ENCODE measurements at places on chromosomes 16 and 17.
A peak's percentile ranks its signal among the peaks of the same experiment; 100 is the strongest.

- DNase-seq: no peak
These were observed 9.2 kb upstream of the ACSF3 start for GRCh38 chr16:89084411-89084810.

- no peak for DNase-seq
These were observed 3.8 kb upstream of the GCSH start for GRCh38 chr16:81099958-81100357.

- peak; percentile 59 for DNase-seq
These were observed 76.7 kb downstream of the CHD9 start for GRCh38 chr16:53131363-53132071.

- DNase-seq: peak; percentile 50
These were observed 66.0 kb upstream of the ZNF423 start for GRCh38 chr16:49921791-49922456.

- DNase-seq: peak; percentile 96
These were observed 550 bp upstream of the RNF213 start for GRCh38 chr17:80260069-80260535.

DNA sequence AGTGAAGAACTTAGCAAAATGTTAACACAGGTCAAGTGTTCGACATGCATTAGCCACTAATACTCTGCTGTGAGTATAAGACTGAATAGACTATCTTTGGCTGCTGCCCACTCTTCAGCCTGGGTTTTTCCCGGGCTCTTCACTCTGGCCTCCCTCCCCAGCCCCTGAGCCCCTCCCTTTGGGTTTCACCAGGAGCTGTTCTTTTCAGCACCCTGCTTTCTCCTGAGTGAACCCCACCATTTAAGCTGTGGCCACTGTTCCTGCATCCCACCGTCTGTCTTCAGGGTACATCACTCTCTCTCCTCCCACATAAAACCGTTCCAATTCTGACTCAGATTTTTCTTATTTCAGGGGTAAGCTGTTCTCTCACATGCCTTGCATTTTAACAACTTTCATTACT is 92.0 kb upstream of the ASIC2 start:
- DNase-seq: no peak

DNA sequence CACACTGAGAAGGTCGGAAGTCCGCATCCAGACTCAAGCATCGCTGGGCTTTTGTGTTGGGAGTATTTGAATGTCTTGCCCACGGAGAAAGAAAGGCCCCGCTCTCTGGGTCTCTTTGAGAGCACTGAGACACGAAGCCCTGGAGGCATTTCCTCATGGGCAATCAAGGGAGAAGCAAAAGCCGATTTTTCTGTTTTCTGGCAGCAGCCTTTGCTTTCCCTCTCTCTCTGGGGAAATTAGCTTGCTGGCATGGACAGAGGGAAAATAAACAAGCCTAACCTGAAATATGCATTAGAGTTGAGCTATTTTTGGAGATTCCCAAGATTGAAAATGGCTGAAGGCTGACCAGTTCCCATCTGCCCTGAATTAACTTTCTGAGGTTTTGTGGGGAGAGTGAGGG is 238.7 kb downstream of the HAPSTR1 start:
- no peak for DNase-seq

DNA sequence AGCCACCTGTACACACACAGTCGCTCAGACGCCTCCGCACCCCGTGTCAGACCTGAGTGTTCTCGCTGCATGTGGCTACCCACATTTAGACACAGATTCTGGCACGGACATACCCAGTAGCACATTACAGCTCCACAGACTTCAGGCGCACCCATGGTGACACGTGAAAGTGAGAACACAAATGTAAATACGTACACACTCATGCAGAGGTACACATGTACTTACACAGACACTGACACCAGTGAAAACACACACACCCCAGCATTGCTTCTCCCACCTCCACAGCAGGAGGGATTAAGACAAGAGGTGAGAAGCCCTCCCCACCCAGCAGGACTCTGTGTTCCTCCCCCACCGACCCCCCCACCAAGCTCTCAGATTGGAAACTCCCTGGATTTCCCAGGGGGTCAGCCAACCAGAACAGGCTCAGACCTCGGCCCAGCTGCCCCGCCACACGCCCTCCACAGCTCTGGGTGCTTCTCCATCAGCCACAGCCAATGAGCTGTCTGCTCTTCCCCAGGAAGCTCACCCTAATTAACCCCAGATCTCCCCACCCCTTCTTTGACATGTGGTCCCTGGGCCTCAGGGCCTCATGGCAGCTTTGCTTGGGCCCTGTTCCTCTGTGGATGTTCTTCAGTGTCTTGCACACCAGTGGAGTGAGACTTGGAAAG is 5.3 kb upstream of the FOXN1 start:
- no peak for DNase-seq

DNA sequence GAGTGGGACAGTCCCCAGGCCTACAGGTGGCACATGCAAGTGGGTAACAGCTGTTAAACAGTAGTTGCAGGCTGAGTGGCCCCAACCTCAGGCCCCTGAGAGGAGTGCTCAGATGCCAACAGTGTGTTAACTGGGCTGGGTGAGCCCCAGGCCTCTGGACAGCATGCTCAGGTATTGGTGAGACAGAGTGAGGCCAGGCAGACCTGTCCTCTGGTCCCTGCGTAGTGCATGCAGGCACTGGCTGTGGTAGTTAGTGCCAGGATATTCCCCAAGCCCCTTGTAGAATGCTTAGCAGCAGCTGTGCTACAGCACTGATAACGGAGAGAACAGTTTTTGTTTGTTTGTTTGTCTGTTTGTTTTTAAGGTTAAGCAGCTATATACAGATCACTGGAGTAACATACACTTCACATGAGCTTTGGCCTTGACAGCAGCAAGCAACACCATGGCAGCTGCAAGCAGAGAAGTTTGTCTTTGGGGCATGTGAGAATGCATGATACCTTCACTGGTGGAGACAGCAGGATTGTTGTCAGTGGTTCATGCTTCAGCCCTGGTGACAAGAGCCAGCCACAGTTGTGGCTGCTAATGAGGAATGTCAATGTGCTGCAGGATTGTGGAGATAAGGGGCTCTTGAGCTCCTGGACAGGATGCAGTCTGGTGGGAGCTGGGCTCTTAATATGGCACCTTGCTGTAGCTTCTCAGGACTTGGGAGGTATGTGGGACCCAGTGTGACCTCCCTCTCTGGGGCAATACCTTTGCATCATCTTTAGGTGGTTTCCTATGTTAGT is 614.4 kb downstream of the CDH11 start:
- DNase-seq: no peak

DNA sequence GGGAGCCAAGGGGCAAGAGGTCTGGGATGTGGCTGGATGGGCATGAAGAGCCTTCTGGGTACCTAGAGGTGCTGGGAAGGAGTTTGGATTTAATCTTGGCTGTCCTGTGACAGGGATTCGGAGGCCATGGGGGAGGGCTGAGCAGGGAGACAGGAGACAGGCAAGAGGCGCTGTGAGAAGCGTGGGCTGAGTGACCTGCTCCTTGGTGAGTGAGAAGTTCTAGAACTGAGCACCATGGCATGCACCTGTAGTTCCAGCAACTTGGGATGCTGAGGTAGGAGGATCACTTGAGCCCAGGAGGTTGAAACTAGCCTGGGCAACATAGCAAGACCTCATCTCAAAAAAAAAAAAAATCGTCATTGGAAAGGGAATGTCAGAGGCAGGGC is 78.3 kb upstream of the PLCG2 start:
- DNase-seq: no peak

DNA sequence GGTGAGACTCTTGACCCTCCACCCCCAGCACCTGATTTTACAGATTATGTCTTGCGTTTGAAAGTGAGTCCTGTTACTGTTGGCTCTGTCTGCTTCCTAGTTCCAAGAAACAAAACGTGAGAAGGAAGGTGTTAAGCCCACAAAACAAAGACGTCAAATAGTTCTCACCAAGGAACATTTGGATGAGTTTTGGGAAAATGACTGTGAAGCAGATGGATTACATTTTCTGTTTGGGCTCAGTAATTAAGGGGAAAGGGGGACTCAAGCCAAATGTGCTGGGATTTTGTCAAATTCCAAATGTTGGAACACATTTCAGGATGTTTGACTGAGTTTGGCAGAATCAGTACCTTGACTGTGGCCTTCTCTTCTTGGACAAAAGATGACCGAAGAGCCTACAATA is 71.2 kb downstream of the PCTP start:
- DNase-seq: no peak

Measured in SJSA1 (cell line).